ENCODE measurements at places on chromosomes 2 and 18.
A peak's percentile ranks its signal among the peaks of the same experiment; 100 is the strongest.

GRCh38 chr2:31922542-31923408 lies 88.0 kb downstream of the MEMO1 start:
- DNase-seq = no peak

GRCh38 chr2:26011990-26012856 lies 21.7 kb upstream of the RAB10 start:
- DNase-seq = peak; percentile 70

DNA sequence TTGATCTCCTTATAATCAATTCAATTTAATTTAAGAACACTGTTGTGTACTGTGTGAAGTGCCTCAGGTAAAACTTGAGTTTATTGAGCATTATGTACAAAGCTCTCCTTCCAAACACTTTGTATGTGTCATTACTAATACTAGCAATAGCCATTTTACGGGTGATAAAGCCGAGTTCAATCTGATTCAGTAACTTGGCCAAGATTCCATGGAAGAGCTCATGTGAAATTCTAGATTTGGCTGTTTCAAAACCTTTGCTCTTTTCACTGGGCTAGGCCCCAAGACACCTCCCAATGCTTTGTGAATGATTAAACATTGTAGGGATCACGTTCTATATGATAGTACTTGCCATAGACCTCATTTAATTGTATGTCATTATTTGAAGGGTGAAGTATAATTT lies 8.9 kb upstream of the NFE2L2 start:
- DNase-seq = no peak

- DNase-seq = no peak
Measured at GRCh38 chr18:5627776-5628511, 84.1 kb upstream of the EPB41L3 start.

- DNase-seq = no peak
Measured at GRCh38 chr2:212337486-212338343, 200.9 kb downstream of the ERBB4 start.

DNA sequence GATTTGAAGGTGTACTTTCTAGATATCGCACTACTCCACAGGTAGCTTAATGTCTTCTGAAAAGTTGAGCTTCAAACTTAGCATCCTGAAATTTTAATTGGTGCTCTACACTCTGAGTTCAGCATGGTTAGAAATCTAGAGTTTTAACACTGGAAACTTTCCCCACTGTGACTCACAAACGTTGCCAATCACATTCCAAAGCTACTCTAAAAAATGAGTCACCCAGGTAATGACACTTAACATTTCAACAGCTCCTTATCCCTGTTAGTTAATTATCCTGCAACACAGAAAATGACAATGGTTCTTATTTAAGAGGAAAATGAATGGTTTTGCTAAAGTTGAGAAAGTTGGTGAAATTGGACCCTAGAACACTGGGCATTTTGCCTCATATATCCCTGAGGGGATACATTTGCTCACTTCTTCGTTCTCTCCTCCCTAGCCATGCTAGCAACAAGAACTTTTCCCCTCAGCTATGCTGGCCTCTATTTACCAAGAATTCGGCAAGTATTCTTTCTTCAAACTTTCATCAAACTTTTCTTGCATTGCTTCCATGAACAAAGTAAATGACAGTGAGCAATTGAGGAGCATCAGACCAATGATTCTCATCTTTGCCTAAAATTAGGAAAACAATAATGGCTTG lies 1024.1 kb upstream of the KLHL29 start:
- no peak for DNase-seq

GRCh38 chr18:25061395-25061794 lies 290.6 kb downstream of the ZNF521 start:
- no peak for DNase-seq

DNA sequence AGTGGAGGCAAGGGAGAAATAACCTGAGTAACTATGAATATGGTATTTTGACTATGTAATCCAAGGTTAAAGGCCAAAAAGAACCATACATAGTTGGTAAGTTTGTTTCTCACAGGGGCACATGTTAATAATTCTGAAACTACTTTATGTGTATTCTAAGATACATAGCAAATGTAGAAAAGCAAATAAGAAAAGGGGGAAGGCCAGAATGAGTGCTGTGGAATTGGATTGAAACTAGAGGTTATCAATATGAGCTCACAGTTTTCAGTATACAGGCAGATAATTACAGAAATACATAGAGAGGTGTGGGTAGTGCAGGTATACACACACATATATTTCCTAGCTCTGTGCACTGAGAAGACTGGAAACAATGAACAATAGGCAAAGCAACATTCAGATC lies 13.7 kb downstream of the INO80C start:
- DNase-seq = no peak

DNA sequence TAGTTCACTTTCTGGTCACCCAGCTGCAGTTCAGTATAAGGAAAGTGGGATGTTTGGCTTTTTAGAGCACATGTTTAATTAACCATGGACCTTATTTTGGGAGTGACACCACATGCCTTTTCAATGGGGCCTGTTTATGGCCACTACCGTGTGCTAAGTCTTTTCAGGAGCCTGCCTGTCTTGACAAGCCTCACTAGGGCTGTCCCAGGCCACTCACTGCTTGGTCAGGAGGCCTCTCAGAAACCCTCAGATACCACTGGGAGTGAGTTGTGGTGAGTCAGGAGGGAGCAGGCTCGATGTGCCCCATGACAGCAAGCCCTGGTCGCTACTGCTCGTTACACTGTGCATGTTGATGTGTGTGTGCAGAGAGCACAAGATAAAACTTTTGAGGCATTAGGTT lies 123.0 kb downstream of the MAP4K4 start:
- DNase-seq = peak; percentile 67

DNA sequence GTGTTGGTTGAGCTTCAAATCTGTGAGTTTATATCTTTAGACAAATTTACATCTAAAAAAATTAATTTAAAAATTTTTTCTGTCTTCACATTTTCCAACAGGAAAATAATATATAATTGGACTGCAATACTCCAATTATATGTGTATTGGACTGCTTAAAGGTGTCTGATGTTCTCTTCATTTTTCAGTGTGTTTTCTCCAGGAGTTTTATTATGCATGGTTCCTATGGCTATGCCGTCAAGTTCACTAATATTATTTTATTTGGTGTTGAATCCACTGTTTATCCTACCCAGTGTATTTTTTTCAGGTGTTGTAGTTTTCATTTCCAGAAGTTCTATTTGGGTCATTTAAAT lies 62.1 kb upstream of the CTLA4 start:
- DNase-seq = no peak

DNA sequence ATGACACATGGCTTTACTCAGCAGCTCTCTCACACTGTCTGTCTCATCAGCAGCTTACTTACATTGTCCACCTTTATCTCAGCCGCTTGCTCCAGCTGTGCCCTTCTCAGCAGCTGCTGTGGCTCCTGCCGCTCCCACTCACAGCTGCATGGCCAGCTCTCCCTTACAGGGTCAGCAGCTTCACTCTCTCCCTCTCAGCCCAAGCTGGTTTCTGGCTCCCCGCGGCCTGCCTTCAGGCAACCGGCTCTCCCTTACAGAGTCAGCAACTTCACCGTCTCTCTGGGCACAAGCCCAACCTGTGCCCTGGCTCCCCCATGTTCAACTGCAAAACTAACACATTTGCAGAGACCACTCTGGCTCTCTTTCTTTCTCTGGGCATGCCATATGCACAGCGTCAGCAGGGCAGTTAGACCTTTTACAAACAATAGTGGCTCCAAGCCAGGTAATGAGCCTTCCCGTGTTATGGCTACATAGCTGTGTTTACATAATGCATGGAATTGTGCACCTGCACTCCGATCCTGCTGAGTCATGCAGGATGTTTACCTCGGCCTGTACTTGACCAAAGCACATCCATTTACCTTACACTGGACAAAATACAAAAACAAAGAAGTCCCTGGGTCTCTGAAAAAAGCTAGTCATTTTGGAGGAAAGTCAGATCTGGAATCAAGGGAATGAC lies 167.3 kb downstream of the DOK6 start:
- DNase-seq = no peak

GRCh38 chr2:231891514-231891905 lies 34.7 kb downstream of the NPPC start:
- no peak for DNase-seq

DNA sequence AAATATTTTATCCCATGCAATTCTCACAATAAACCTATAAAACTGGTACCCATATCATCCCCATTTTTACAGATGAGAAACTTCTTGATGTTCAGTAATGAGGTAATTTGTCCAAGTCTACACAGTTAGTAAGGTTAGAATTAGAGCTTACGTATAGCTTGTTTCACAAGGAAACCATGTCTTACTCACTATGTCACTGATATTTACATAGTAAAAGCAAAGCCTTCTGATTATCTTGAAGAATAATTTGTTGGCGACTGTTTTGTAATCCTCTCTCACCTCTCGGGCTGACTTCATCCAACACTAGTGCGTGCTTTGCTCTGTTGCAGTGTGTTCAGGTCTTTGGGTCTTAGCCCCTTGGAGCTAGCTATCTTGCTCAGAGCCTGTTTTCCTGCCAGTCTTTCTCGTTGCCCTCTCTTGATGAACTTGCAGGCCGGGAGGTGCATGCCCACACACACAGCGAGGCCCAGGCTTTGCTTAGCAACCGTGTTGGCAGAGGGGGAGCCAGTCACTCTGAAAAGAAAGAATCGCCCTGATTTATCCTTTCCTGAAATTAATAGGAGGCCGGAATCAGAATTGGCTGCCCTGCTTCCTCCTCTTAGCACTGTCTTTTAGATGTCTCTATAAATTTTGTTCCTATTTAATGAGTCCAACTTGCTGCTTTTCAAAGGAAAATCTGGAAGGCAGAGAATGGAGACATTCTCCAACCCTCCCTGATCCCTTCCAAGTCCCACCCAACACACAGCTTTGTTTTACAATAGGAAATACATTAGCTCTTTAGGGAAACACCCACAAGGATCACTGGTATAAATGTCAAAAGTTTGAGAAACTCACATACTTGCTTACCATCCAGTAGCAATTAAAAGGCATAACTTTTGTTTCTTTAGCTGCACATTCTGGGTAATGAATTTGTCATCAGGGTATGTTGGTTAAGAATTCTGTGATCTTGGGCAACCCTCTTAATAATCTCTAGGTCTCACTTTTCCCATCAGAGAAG lies 97.6 kb upstream of the SEC11C start:
- no peak for DNase-seq

DNA sequence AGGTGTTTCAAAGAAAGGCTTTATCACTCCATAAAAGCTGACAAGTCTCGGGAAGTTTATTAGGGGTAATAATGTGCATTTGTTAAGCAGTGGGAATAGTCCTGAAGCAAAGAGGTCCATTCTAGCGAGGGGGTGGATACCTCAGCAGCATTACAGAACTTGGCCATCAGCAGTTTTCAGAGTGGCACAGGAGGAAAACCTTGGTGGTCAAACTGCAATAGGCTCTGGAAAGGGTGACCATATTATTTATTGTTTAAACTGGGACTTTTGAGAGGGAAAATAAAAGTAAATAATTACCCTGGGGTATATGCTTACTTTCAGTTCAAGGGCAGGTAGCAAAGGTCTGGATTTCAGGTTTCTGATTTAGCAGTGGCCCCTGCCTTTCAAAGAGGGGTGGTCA lies 115.5 kb upstream of the KLHL14 start:
- no peak for DNase-seq

- no peak for DNase-seq
Measured at GRCh38 chr2:43144263-43144662, 82.1 kb downstream of the ZFP36L2 start.

DNA sequence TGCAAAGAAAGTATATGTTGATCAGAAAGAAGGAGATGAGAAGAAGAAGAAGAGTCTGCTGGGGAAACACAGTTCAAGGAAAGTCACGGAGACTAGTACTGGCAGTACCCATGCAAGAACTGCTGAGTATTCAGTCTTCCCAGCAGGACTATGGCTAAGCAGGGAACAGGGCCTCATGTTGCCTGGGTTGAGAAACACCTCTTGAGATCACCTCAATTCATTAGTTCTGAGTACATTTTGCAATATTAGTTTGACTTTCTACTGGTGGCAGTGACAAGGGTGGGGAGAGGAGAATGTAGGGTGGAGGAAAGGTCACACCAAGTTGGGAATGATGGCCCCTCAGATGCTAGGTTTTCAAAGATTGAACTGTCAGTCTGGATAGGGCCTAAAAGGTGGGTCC lies 50.5 kb downstream of the MRPL33 start:
- no peak for DNase-seq

DNA sequence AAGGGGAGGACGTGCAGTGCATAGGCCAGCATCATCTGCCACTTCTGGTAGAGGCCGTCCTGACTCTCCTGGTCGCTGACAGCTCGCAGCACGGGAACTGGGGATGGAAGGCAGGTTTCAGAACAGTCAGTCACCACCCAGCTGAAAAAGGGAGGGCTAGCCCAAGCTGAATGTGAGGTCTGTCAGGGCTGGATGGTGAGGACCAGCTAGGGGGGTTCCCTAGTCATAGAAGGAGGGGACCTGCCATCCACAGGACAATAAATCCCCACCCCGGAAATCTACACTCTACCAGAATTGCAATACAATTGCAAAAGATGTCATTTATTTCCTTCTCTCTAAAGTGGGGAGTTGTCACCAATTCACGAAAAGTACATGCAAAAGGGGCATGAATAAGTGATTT lies 15.8 kb downstream of the ABCG5 start:
- DNase-seq = no peak

GRCh38 chr2:10430886-10431622 lies 17.1 kb downstream of the ODC1 start:
- DNase-seq = no peak

- DNase-seq = no peak
Measured at GRCh38 chr2:45390861-45391260, 220.2 kb downstream of the SRBD1 start.

DNA sequence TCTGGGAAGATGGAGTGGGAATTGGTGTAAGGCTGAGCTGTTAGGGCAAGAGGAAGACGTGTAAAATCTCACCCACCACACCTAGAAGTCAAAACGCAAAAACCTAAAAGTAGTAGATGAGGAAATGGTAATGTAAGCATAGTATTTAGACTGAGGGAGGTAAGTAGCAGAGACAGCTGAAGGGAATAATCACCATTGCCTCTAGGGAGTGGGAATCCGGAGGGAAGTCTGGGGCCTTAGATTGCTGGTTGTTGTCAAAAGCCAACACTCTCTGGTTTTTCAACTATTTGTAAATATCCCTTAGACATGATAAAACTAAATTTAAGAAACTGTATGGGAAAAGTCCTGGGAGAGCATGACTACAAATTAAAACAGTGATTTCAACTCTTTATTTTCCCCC lies 28.7 kb upstream of the MYCN start:
- DNase-seq = no peak

GRCh38 chr2:150271952-150272802 lies 215.3 kb downstream of the RND3 start:
- DNase-seq = peak; percentile 30

DNA sequence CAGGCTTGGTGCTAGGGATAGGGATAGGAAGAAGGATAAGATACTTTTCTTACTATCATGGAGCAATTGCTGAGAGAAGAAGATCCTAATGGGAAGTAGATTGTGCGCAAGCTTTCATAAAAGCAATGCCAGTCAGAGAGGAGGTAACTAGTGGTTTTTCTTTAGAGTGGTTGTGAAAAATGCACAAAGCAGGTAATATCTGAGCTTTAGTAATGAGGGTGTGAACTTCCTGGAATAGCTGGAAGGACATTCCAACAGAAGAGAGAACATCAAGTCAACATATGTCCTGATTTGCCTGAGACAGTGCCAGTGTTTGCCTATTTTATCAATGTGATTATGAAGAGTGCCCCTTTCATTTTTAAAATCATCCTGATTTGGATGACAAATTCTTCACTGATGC lies 34.1 kb downstream of the CCBE1 start:
- DNase-seq = no peak

Data from RCC 7860 (cell line).